Mammary microvascular endothelial cell (primary cell): ENCODE measurements at places on chromosomes 13 and 19. TPM values are rescaled to one million over a fixed set of nuclear protein-coding genes. Genes with fewer than 3 reads are reported as not detected.

FLT1 gene
- total RNA-seq, result 65.1 and 74.6 TPM in 2 replicates

IGFLR1 gene
- 14.1 and 16.2 TPM in 2 replicates for total RNA-seq

IGFL4 gene
- total RNA-seq, result not detected in 2 replicates

SLC1A6 gene
- not detected in 2 replicates for total RNA-seq

TEX26 gene
- total RNA-seq, result not detected in 2 replicates

KLK12 gene
- total RNA-seq, result not detected in 2 replicates

NLRP9 gene
- not detected in 2 replicates for total RNA-seq

CEACAM4 gene
- not detected in 2 replicates for total RNA-seq

GSX1 gene
- not detected in 2 replicates for total RNA-seq

ZNF765 gene
- total RNA-seq, result 6.8 and 9.0 TPM in 2 replicates

POLR1D gene
- total RNA-seq, result 99.9 and 123 TPM in 2 replicates

PALM3 gene
- not detected in 2 replicates for total RNA-seq
